ENCODE measurements at places on chromosomes 5 and 9.

DNA sequence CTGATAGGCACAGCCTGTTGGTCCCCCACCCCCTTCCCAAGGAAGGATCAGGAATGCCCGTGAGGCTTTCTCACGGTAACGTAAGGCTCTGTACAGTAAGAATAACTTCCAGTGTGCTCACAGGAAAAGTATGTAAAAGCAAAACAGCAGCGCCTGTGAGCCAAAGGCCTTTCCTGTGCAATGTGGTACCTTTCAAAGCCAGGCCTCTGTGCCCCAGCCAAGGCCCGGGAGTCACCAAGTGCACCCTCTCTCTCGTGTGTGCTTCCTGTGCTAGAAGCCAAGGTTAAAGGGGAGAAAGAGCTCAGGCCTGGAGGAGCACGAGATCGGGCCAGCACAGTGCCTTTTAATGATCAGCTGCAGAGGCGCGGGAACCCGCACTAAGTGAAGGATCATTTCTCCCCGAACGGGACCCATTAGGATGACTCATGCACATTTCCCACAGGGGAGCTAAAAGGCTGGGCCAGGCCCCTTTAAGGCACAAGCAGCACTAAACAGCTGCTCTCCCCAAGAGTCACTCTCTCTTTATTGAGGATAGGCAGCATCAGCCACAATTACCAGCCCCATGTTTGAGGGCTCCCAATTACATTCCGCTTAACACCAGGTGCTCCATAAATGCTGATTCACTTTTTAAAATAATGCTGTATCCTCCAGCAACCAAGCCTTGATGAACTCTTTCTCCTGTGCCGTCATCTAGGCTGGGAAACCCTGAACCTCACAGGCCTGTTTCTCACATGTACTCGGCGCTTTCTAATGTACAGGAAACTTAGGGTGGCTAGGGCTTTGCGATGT is 42.8 kb downstream of the SHB start:
- no peak for DNase-seq

DNA sequence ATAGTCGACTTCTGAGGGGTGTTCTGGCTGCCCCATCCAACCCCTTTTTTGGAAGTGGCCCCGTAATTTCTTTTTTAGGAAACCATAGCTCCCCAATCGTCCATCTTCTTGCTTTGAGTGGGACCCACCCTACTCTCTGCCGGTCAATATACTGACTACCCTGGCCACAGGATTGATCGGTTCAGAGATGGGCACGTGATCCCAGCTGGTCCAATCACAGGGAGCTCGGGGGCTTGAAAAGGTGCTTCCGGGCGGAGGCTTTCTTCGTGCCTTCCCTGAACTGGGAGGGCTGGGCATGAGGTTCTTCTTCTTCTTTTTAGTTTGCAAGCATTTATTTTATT is 78.7 kb upstream of the SH3PXD2B start:
- DNase-seq = no peak

GRCh38 chr5:79762929-79763328 is 73.3 kb downstream of the CMYA5 start:
- no peak for DNase-seq

GRCh38 chr5:50808406-50808805 is 142.0 kb downstream of the PARP8 start:
- DNase-seq = no peak

DNA sequence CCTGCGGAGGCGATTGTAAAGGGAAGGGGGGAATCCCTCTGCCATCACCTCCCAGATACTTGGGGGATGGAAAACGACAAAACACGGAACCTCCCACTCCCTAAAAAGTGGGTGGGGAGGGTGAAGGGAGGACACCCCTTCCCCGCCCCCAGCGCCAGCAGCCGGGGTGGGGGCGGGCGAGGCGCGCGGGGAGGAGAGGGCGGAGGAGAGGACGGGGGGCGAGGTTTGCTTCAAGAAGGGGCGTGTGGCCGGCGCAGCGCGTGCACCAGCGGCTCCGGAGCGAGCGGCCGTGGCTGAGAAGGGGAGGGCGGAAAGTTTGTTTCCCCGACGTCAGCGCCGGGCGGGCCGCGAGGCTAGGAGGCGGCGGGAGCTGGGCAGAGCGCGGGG is at the start of gene PRRX2:
Gene PRRX2, plus strand, starts transcription at position 259 of the 387 bp plus-strand sequence. CDS start 221 bp downstream, outside the sequence.
- peak; percentile 15 for DNase-seq

- no peak for DNase-seq
Measured at GRCh38 chr9:28892538-28892937, 1319.3 kb upstream of the C9orf72 start.

DNA sequence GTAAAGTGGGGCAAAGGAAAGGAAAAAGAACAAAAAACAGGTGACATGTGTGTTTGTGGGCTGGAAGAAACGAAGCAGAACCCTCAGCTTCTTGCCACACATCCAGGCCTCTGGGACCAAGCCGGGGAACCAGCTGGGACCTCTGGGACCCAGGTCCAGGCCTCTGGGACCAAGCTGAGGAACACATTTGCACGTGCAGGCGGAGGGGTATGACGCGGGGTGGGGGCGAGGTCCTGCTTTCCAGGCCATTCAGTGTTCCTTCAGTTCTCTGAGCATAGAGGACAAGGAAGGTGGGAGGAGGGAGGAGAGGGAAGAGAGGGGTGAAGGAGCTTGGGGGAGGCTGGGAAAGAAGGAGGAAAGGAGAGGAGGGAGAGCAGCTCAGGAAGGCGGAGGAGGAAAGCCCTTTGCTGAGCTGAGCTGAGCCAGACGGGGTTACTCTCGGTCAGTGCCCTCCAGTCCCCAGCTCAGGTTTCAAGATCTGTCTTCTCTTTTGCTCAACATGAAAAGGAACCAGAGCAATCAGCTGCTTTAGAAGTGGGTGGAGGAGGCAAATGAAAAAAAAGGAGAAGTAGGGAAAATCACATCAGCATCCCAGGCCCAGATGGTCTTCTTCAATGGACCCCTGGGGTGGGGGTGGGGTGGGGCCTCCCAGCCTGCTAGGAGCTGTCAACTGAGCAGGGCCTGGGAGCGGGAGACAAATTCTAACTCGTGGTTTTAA is 59.1 kb downstream of the ABCA1 start:
- no peak for DNase-seq

- no peak for DNase-seq
Measured at GRCh38 chr5:142322747-142323479, 1.9 kb downstream of the SPRY4 start.

GRCh38 chr9:86354818-86355309 is 654 bp upstream of the TUT7 start:
- no peak for DNase-seq
